SK-N-SH treated with all-trans-retinoic acid at 6 μM for 48 hours (cell line): ENCODE measurements at places on chromosomes 5 and 9.

DNA sequence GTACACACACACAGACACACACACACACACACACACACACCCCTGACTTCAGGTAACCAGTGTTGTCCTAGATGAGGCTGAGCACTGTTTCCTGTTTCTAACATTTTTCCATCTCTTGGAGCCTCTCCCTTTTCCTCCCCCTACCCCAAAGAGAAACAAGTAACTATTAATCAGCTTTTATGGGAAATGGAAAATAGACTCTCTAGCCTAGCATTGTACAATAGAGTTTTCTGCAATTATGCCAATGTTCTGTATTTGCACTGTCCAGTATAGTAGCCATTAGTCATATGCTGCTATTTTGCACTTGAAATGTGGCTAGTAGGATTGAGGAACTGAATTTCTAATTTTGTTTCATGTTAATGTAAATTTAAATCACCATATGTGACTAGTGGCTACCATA is 33.1 kb downstream of the RAB3C start:
- no peak for ATAC-seq

DNA sequence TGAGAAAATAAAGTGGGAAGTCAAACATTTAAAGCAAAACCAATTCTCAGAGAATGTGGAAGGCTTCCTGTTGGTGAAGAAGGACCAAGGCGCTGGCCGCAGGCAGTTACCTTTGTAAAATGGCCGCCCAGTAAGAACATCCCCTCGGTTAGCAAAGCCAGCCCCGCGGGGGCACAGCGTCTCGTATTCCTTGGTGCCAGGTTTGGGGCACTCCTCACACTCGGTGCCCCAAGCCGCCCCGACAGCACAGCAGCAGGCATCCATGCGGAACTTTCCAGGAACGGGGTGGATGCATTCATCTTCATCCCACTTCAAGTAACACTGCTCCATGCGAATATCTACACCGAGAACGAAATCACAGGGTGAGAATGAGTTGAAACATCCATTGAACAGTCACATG is 192.8 kb downstream of the FBN2 start:
- no peak for ATAC-seq

DNA sequence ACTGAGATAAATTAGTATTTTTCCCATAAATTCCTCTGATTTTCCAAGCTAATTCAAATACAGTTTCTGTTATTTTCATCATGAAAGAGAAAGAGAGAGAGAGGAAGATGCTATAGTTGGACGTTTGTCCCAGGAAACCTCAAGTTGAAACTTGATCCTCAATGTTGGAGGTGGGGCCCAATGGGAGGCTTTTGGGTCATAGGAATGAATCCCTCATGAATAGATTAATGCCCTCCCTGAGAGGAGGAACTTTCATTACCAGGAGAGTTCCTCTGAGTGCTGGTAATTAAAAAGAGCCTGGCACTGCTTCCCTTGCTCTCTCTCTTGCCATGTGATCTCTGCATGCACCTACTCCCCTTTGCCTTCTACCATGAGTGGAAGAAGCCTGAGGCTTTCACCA is 189.9 kb upstream of the SMC2 start:
- ATAC-seq, result no peak

- peak; percentile 89 for ATAC-seq
Observed at GRCh38 chr9:88835038-88835466, 156.2 kb upstream of the S1PR3 start.

GRCh38 chr9:103997856-103998370 is 96.2 kb upstream of the SMC2 start:
- no peak for ATAC-seq

GRCh38 chr5:152739916-152740315 is 334.8 kb upstream of the NMUR2 start:
- ATAC-seq, result no peak

- ATAC-seq, result no peak
Observed at GRCh38 chr5:158223054-158223600, 364.2 kb upstream of the CLINT1 start.

GRCh38 chr5:1553539-1554409 is 30.0 kb upstream of the LPCAT1 start:
- no peak for ATAC-seq

DNA sequence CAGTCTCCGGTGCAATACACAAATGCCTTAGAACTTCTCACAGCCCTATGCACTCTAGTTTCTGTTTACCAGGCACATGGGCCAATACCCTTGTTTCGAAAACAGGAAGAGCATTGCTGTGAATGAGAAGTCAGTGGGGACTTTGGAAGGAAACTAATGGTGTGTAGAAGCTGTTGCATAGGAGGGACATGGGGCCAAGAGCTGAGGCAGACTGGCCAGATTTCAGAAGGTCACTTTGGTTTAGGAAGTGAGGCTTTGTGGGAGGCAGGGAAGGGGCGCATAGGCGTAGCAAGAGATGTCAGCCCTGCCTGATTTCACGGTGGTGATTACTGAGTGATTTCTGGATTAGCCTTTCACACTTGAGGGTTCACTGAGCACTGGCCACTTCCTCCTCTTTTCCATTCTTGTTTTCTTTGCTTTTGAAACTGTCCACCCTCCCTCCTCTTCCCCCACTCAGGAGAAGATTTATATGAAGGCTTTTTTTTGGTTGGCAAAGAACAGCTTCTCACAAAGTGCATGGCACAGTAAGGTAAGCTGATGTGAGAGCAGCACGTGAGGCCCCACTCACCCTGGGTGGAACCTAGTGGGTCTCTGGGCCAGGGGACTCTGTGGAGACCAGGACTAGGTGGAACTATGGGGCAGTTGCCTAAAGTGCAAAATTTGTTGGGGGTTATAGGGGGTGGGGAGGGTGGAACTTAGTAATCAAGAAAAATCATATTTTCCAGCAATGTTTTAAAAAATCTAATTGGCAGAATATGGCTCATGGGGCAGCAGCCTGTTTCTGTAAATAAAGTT is 6.1 kb upstream of the TMEM252 start:
- no peak for ATAC-seq

- ATAC-seq, result peak; percentile 42
Observed at GRCh38 chr9:127132921-127133647, 10.6 kb upstream of the ANGPTL2 start.

DNA sequence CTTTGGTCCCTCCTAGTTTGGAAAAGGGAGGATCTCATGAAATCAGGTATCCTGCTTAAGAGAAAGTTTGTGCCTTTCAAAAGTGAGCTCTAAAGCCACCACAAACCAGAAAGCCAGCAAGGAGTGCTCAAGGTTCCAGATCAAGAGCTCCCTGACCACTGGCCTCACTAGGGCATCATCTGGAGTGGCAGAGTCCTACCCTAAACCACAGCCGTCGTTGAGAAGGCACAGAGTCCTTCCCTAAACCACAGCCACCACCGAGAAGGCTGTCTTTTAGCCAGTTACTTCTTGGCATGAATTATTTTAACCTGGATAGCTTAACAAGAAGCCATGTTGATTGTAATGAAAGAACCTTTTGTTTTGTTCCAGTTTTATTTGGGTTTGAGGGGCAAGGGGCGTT is 102.9 kb downstream of the FRMD3 start:
- no peak for ATAC-seq

GRCh38 chr5:65203746-65204145 is 278.0 kb downstream of the ADAMTS6 start:
- peak; percentile 66 for ATAC-seq

DNA sequence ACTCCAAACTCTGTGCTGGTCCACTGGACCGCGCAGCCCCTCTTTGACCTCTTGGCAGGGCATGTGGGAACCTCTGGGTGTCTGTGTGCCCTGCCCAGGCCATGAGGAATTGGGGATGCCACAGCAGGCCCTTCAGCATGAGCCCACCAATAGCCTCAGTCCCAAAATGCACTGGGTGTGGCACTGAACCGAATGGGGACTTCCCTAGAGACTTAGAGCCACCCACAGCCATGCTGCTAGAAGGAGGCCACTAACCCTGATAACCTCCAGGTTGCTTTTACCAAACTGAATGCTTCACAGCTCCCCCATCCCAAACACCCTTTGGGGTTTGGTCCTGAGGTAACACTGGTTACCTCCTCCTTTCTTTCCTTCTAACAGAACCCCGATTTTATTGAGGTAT is 302.7 kb downstream of the PIK3R1 start:
- no peak for ATAC-seq

DNA sequence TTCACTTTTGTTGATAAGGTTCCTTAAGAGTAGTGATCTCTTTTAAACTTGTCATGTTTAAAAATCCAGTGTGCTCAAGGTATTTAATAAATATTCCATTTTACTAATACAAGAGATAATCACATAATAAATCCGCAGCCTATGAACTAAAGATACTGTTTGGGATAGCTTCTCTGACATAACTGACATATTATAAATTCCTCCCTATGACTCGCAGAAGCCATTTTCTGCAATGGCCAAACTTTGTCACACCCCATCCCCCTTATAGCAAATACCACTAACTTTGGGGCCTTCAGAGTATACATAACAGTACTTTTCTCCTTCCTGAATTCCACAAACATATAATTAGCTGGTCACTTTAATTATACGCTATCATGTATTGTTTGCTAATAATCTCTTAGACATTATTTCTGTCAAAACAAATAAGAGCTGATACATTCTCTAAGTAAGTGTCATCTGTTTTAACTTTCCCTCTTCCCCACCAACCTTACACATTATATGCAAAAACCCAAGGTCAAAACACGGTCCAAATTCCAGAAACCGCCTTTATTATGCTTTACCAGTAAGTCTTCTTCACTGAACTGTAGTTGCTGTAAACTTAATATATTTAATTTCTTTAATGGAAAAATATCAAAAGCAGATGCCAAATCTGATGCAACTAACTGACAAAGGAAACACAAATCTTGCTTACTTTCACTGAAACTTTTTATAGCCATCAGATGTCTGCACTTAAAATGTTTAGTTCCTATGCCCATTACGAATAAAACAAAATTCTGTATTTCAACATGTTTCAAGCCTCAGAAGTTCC is 971 bp downstream of the TMEM267 start:
- no peak for ATAC-seq

- no peak for ATAC-seq
Observed at GRCh38 chr9:78301466-78301865, 4.5 kb downstream of the PSAT1 start.

DNA sequence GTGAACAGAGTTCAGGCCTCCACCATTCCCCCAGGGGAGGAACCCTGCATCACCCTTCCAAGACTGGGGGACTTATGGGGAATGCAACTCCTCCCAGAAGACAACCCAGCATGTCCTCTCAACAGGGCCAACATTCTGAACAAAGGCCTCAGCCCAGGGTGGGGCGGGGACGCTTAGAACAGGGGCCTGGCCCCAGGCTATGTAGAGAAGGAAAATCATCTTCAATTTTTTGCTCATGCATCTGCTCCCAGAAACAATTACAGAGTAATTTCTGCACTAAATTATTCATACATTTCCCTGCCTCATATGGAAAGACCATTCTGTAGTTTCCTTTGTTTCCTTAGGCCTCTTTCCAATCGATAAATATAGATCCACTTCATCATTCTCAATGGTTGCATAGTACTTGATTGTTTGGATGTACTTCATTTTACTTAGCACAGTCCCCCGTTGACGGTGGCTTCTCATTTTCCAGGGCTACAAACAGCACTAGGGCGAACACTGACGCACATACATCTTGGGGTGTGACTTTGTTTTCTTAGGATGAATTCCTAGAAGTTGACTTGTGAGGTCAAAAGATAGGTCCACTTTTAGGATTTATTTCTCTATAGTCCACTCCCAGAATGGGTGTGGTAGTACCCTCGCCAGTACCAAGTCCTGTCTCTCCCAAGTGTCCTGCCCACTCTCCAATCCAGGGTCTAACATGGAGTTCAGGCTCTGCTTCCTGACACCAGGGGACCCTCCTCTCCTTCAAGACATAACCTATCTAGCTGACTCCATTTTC is 27.2 kb upstream of the SMU1 start:
- ATAC-seq, result no peak

DNA sequence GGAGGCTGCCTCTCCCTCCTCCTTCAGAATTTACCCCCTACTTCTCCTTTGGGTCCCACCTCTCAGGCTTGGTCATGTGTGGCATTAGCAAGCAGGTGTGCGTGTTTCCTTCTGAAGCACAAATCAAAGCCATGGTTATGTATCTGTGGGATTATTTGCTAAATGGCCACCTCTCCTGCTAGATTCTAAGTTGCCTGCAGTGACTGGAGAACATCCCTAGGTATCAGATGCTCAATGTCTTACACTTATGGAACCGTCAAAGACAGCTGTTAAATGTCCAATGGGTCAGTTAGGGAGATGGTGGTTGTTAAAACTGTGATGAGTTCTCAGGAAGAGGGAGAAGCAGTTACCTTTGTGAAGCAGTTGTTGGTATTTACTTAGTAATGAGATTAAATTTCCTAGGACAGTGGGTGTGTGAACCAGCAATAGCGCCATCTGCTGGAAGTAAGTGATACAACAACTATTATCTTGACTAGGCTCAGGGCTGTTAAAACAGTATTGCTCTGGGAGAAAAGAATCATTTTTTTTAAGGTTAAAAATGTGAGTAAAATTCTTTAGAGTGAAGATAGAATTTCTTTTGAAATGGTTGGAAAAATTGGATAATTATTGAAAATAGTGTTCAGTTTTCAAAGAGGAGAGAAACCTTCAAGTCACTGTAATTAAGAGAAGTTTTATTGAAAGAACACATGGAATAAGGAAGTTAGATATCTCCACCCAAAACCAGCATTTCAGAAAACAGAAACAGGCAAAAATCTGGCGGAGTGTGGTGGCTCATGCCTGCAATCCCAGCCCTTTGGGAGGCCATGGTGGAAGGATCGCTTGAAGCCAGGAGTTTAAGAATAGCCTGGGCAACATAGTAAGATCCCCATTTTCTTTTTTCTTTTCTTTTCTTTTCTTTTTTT is 71.3 kb downstream of the TMC1 start:
- peak; percentile 86 for ATAC-seq

DNA sequence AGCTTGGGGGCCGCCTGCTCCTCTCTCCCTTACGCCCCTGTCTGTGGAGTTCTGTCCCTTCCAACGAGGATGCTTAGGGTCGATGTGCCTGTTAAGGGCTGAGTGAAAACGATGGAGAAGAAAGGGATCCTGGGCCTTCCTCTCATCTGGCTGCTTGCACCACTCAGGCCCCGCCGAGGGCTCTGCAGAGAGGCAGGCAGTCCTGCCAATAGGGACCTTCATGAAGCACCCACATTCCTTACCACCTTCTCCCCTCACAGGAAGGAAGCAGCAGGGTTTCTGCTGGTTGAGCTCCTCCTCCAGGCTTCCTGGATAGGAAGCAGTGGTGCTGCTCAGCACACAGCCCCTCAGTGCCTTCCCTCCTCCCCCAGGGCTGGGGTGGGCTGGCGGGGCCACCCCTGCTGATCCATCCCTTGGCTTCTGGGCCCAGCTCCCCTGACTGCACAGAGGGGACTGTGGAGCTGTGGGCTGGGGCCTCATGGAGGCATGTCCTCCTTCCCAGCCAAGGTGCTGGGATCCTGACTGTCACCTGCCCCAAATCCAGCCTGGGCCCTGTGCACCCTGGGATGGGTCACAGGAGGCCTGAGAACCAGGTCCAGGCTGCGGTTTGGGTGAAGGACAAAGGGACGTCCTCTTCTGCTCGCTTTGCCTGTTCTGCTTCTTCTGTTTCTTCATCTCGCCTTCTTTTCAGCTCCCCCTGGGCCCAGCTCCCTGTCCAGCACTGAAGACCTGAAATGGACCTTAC is 50.5 kb downstream of the AHRR start:
- no peak for ATAC-seq

- no peak for ATAC-seq
Observed at GRCh38 chr5:178332210-178332641, 99.6 kb upstream of the PHYKPL start.

- ATAC-seq, result no peak
Observed at GRCh38 chr5:161314033-161314432, 232.5 kb downstream of the GABRB2 start.

- ATAC-seq, result peak; percentile 84
Observed at GRCh38 chr9:12708562-12709298, 15.5 kb downstream of the TYRP1 start.

- ATAC-seq, result no peak
Observed at GRCh38 chr9:120265791-120266190, 314.2 kb downstream of the CDK5RAP2 start.

- ATAC-seq, result peak; percentile 9
Observed at GRCh38 chr5:160118349-160119141, 705 bp downstream of the PWWP2A start.
